ENCODE measurements at places on chromosomes 11 and 22.

DNA sequence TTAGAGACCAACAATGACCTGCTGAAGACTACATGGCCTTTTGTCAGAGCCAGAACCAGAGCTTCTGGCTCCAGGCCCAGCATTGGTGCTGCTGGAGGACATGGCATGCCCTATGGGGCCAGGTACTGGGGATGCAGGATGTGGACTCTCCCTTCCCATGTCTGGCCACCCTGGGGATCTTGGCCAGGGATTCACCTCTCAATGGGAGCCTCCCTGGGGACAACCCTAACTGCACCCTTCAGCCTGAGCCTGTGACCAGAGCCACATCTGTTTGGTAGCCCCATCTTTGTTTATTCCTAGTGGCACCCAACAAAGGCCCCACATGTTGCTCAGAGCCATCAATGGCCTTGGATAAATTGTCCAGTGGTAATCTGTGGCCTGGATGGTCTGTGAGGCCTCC is 5.8 kb downstream of the KLHL35 start:
- no peak for DNase-seq

GRCh38 chr11:59660621-59661020 is 8.2 kb downstream of the PATL1 start:
- DNase-seq: no peak

DNA sequence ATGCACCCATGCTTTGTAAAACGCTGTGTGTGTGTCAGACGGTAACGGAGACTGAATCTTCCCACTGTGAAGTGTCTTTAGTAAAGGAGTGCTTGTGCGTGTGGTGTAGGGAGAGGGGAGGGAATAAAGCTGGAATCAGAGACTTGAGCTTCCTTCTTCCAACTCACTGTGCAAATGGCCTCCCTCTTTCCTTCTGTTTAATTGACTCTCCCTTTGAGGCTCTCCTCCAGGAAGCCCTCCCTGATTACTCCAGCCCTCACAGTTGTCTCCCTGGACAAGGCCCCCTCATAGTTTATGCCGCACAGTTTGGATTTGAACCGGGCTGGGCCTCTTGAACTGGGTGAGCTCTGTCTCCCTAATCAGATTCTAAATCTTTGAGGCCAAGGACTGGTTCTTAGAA is 23.0 kb upstream of the KCNJ11 start:
- DNase-seq: no peak

DNA sequence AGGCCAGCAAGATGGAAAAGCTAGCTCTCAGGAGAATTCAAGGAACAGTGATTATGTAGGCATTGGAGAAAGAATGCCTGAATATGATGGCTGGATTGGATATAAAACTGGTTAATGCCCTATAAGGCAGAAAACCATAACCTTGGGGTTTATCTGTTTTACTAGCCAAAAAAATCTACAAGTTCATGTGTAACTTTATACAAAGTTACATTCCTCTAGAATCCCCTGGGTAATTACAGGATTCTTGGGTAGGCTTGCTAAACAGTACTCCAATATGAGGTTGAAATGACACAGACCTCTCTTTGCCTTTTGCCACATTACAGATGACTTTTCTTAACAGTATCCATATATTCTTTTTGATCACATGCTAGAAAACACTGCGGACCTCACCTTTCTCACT is 26.0 kb downstream of the TSPAN18 start:
- DNase-seq: no peak

DNA sequence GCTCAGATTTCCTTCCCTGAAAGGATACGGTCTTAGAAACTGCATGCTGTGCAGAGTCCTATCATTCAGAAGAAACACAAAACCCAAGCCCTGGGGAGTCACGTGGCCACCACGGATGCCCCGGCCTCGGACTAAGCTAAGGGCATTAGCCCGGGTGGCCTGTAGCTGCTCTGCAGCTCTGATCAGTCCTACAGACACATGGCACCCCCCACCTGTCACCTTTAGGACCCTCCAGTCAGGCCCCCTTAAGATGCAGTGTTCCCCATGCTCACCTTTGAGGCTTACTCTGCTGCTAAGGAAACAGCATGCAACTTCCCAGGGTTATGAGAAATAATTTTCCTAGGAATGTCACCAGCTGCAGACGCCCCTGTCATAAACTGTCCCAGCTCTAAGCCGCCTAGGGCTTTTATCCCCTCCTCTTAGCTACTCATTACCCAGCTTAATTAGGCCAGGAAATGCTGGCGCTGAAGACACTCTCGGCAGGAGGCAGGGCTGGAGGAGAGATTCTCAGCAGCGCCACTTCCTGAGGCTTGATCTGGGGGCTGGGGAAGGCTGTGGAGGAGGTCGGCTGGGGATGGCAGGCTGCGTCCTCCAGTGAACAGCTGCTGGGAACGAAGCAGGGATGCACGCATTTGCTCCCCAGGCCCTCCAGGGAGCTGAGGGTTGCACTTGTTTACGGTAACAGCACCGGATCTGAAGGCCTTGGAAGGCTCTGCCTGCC is 47.2 kb upstream of the ADA2 start:
- peak; percentile 29 for DNase-seq

GRCh38 chr11:6285019-6285418 is 25.4 kb downstream of the CCKBR start:
- no peak for DNase-seq

GRCh38 chr11:112590764-112591163 is 330.1 kb upstream of the PLET1 start:
- DNase-seq: no peak

All from spinal cord (tissue), 10 donors.